ENCODE measurements at places on chromosomes 4 and X. TPM values are rescaled to one million over a fixed set of nuclear protein-coding genes. Genes with fewer than 3 reads are reported as not detected.

NLGN4X gene
- 56.1 TPM for total RNA-seq

DNA sequence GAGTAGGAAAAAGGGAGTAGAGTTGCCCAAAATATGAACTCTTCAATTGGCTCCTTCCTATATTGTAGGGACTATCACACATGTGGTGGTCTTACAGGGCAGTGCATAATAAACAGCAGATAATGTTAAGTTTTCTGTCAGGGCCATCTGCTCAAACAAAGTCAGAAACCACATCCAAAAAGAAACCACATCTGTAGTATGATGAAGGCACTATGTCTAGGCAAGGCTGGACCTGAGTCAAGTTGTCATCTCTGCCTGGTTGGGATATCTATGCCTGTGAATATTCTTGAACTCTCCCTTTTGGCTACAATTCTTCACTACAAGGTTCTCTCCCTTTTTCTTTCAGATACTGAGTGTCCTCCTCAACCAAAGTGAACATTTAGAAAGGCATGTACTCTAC, 109.4 kb upstream of the C1GALT1C1 start:
- no peak for DNase-seq

DNA sequence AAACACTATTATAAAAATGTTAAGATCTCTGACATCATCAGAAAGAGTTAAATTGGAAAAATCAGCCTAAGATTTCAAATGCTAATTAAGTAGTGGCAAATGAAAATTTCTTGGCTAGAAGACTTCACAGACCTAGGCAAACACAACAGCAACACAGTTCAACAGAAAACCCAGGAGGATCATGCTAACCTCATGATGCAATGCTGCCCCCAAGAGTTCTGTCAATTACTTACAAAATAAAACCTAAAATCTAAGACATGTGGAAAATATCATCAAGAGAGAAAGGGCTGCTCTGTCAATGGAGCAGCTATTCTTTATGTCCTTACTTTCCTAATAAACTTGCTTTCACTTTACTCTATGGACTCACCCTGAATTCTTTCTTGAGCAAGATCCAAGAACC, 21.0 kb downstream of the S100G start:
- no peak for DNase-seq

DNA sequence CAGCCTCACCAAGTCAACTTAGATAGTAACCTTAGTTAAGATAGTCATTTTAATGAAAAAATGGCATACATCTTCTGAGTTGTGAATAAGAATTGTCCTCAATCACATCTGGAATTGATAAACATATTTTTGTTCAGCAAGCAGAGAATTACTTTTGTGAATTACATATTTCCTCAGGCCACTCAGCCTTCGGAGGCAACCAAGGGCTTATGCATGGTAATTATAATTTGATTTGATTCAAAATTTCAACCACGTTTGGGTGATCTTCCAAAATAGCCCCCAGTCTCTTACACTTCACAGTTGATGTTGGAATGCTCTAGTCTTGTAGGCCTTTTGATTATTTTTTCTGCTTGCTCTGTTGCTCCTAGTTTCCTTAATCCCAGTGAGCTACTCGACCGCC, 63.4 kb downstream of the GALNTL6 start:
- no peak for DNase-seq

HTATSF1 gene
- 67.4 TPM for total RNA-seq

DNA sequence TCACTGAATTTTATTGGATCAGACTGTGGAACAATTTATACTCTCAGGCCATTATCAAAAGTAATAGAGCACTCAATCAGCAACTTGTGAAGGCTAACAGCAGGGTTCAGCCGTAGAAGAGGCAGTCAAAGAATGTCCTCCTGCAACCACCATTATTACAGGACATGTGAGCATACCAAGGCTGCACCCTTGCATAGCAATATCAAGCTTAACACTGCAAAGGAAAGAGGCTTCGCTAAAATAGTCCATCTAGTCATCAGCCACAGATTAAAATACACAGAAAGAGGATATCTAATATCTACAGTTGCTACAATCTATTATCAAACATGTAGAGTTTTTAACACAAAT, 42.9 kb upstream of the TMPRSS11B start:
- no peak for DNase-seq

DNA sequence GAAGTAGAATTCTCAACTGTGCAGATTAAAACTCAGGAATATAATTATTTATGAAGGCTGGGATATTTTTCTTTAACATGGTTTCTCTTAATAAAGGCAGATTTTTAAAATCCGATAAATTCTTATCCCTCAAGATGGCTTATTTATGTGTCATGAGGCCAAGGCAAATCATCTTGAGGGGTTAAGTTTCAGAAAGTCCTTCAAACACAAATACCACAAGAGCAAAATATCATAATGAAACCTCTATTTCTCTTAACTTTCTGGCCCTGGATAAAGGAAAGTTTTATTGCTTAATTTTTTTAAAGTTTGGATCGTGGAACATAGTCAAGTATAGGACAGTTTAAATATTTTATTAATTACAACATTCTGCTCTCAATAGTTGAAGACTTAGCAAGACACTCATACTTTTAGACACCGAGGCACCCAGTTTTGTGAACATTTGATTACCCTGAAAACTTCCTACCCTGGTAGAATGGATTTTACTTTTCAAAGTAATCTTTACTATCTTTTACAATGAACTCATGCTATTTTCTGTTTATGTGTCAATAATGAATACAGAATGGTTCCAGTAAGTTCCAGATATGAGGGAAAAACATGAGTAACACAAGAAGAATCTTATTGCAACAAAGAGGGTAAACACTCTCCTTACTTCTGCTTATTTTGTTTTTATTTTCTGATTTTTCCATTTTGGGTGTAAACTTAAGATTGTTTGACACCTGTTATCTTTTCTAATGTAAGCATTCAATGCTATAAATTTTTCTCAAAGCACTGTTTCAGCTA, 200.7 kb upstream of the IL15 start:
- DNase-seq: no peak

- no peak for DNase-seq
These were observed 2.0 kb downstream of the BMPR1B start for GRCh38 chr4:94759767-94760211.

DNA sequence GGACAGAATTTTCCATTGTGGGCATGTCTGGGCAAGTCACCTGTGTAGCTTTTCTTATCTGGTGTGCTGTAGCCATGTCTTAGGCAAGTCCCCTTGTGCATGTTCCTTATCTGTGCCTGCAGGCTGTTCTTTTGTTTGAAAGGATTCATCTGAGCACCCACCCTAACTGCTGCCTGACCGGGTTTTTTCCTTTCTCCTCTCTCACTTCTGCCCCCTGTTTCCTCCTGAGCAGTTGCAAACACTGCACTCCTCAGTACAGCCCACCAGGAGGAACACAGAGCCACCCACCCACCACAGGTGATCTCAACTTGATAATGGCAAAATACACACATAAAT, 29.2 kb upstream of the IL9R start:
- DNase-seq: no peak

DNA sequence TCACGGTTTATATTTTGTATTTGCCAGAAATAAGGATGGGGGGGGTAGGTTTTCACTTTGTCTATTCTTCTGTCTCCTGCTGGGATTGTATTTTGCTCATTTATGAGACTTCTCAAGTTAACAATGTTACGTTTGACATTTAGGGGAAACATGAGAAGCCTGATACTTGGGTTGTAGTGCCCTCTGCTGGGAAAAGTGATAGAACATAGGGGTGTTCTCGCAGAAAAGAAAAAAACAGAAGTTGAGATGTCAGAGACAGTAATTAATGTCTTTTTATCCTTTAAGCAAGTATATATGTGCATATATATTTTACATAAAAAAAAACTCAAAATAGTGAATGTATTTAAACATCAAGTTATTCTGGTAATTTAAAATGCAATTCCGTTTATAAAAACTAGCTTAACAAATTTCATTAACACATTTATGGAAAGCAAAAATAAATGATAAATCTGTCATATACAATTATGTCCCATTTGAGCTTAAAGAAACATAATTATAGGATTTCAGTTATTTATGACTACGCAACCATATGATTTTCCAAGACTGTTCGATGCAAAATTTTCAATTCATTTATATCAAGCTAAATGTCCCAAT, 46.0 kb upstream of the TMPRSS11F start:
- DNase-seq: peak; percentile 7

GRCh38 chr4:81562093-81562492, 90.4 kb upstream of the RASGEF1B start:
- no peak for DNase-seq

GRCh38 chr4:663438-664428, 10.3 kb downstream of the ATP5ME start:
- DNase-seq: no peak

F9 gene
- total RNA-seq: not detected

USP27X gene
- total RNA-seq: 15.4 TPM

FAM149A gene
- 38.8 TPM for total RNA-seq

EDA2R gene
- total RNA-seq: 0.62 TPM

HEPH gene
- 5.1 TPM for total RNA-seq

OTUD6A gene
- total RNA-seq: not detected

- DNase-seq: no peak
These were observed 404.1 kb downstream of the MAPK10 start for GRCh38 chr4:85955620-85956292.

DNA sequence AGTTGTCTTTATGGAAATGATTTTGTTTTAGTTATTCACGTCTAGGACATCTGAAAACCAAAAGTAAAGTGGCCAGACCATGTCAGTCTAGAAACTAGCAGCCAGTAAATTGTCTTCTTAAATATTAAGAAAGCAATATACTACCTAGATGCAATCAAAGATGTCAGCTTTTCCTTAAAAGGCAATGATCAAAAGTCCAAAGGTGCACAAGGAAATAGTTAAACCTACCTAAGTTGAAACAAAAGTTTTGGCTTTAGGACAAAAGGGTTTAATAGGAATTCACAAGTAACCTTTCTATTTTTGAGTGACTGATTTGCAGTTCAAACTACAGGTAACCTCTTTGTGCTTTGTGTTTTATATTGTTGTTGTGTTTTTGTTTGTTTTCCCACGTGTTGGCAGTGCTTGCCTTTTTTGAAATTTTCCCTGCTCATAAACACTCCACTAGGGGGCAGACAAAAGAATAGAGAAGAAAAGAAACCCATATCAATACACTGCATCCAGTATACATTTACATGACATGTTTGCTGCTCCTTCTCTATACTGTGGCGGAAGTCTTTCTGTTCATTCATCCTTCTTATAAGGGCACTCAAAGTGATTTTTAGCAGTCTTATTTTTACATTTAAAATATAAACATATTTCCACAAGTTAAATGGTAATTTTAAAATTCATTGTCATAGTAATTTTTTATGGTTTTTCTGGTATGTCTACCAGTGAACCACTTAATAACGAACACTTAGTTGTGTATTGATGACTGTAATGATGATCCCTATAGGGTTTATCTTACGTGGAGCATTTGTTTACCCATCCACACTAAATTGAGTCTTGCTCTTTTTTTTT, 62.7 kb downstream of the GAB1 start:
- no peak for DNase-seq

ASB12 gene
- total RNA-seq: 0.31 TPM

DNA sequence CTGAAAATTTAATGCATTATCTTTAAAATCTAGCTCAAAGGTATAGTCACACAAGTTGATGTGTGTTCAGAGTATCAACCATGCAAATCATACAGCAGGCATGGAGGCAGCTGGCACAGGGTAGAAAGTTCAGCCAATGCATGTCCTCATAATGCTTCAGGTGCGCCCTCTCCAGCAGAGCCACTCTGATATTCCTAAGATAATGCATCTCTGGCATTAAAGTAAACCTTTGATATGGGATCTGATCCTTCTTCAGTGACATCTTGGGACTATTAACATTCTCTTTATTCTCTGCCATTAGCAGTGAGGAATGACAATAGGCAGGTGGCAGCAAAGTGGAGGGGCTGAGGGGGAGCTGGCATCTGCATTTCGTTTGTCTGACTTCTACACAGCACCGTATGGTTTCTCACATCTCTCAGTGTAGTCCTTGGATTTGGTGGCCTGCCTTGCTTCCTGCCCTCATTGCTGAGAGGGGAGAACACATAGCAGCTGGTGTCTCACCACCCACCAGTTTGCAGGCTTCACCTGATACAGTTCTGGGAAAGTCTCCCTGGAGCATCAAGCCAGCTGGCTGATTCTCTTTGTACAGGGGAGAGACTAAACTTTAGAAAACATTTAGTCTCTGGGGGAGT, 168.7 kb upstream of the TBC1D9 start:
- DNase-seq: peak; percentile 14

GRCh38 chr4:26145212-26145611, 175.6 kb upstream of the RBPJ start:
- no peak for DNase-seq

- DNase-seq: no peak
These were observed 24.2 kb downstream of the BCOR start for GRCh38 chrX:40073439-40074054.

- DNase-seq: no peak
These were observed 174.8 kb downstream of the ENOX2 start for GRCh38 chrX:130728208-130728607.

DNA sequence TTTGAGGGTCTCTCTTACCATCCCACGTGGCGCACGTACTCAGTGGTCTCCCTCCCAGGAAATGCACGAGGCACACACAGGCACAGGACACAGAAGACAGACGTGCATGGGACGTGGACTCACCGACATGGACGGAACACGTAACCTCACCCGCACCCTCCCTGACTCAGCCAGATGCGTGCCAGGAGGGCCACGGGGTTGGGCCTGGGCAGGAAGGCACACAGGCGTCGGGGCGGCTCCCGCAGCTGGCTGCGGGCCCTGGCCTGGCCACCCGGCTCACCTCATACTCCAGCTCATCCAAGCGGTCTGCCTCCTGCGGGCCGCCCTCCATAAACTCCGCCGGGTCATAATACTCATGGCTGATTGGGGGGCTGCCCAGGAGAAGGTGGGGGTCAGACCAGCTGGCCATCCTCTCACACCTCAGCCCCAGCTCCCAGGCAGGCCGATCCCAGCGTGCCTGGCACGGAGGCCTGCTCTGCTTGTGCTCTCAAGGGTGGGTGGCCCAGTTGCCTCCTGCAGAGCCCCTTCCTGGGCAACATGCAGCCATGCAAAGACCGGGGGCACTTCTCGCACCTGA, 12.6 kb downstream of the SSR4 start:
- no peak for DNase-seq

- DNase-seq: no peak
These were observed 15.8 kb downstream of the RPL39 start for GRCh38 chrX:119775517-119776238.

DNA sequence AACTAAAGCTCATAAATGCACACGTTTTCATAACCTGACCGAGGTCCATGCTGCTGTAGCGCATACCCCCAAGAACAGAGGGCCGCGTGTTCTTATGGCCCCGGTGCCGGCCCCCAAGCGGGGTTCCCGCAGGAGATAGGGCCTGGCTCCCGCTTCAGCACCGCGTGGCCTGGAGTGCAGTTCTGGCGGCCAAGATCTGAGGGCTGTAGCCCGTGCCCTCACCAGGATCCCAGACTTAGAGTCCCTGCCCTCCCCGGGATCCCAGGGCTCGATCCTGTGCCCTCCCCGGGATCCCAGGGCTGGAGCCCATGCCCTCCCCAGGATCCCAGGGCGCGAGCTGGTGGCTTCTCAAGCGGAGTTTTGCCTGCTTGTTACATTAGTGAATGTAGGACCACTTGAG, 1.0 kb upstream of the GRPEL1 start:
- no peak for DNase-seq

TMPRSS11B gene
- total RNA-seq: 0.78 TPM

All from occipital lobe (tissue), 3 donors.